Hair follicular keratinocyte (primary cell): ENCODE measurements at places on chromosomes 1 and 21. TPM values are rescaled to one million over a fixed set of nuclear protein-coding genes. Genes with fewer than 3 reads are reported as not detected.

The MSH4 gene
- 0.15 TPM in 1 of 2 replicates, not detected in the other for total RNA-seq

The FMO4 gene
- 3.0 and 7.7 TPM in 2 replicates for total RNA-seq

The PLD5 gene
- 3.3 and 10.5 TPM in 2 replicates for total RNA-seq

The TFF1 gene
- total RNA-seq = not detected in 2 replicates

The TEX38 gene
- not detected in 2 replicates for total RNA-seq

The AMPD1 gene
- not detected in 2 replicates for total RNA-seq

The HAO2 gene
- total RNA-seq = not detected in 2 replicates

The NBPF4 gene
- total RNA-seq = not detected in 2 replicates

The CNKSR1 gene
- 12.1 and 14.1 TPM in 2 replicates for total RNA-seq

The GSTM5 gene
- total RNA-seq = not detected in 2 replicates

The FCRL1 gene
- total RNA-seq = not detected in 2 replicates

The HFM1 gene
- not detected in 2 replicates for total RNA-seq

The CA14 gene
- total RNA-seq = 0.08 and 0.39 TPM in 2 replicates

The GABPB2 gene
- total RNA-seq = 7.7 and 9.2 TPM in 2 replicates

The NUDT4B gene
- total RNA-seq = 21.9 and 27.3 TPM in 2 replicates
